ENCODE measurements at places on chromosomes 5 and 9. TPM values are rescaled to one million over a fixed set of nuclear protein-coding genes. Genes with fewer than 3 reads are reported as not detected.

The TAF11L10 gene
- total RNA-seq = not detected

The NPR3 gene
- total RNA-seq = 7.6 TPM

The PTGDS gene
- total RNA-seq = 13.5 TPM

The SOHLH1 gene
- not detected for total RNA-seq

The ARHGEF28 gene
- total RNA-seq = 16.0 TPM

The ATP6V1G1 gene
- total RNA-seq = 310 TPM

The CTSV gene
- total RNA-seq = not detected

The WASHC1 gene
- total RNA-seq = not detected

The PROB1 gene
- total RNA-seq = 1.5 TPM

The RANBP17 gene
- 1.8 TPM for total RNA-seq

The RNF183 gene
- 0.82 TPM for total RNA-seq

The GABRA1 gene
- 1.7 TPM for total RNA-seq

The SLC23A1 gene
- 1.0 TPM for total RNA-seq

The TAF11L13 gene
- not detected for total RNA-seq

The RABGAP1 gene
- total RNA-seq = 93.5 TPM

The PSAT1 gene
- total RNA-seq = not detected

The PTGS1 gene
- 2.1 TPM for total RNA-seq

The EXOC3 gene
- total RNA-seq = 64.4 TPM

The BAAT gene
- total RNA-seq = not detected

The MEGF10 gene
- 1.6 TPM for total RNA-seq

The CD14 gene
- total RNA-seq = 0.51 TPM

The PDGFRB gene
- total RNA-seq = 378 TPM

The CDC20B gene
- total RNA-seq = not detected

The LCN15 gene
- total RNA-seq = not detected

The TLX3 gene
- not detected for total RNA-seq

The PARP8 gene
- total RNA-seq = 23.2 TPM

The MOB3B gene
- total RNA-seq = 2.0 TPM

The ZNF879 gene
- total RNA-seq = 6.9 TPM

The FANCC gene
- total RNA-seq = 4.1 TPM

The HAVCR1 gene
- not detected for total RNA-seq
